ENCODE measurements at places on chromosomes 1 and 21.
A peak's percentile ranks its signal among the peaks of the same experiment; 100 is the strongest.

GRCh38 chr1:6246497-6247467 is 2.8 kb downstream of the HES3 start:
- H3K27ac ChIP-seq, result no peak overlapping the region
- DNase-seq, result peak; percentile 89
- H3K4me3 ChIP-seq, result no peak overlapping the region
- H3K36me3 ChIP-seq, result no peaks in the 10 kb centered on the region

GRCh38 chr1:91513160-91513559 is 12.5 kb downstream of the CDC7 start:
- no peaks in the 10 kb centered on the region for H3K4me1 ChIP-seq
- no peak overlapping the region for H3K4me3 ChIP-seq
- no peak overlapping the region for H3K27ac ChIP-seq
- no peak for DNase-seq

DNA sequence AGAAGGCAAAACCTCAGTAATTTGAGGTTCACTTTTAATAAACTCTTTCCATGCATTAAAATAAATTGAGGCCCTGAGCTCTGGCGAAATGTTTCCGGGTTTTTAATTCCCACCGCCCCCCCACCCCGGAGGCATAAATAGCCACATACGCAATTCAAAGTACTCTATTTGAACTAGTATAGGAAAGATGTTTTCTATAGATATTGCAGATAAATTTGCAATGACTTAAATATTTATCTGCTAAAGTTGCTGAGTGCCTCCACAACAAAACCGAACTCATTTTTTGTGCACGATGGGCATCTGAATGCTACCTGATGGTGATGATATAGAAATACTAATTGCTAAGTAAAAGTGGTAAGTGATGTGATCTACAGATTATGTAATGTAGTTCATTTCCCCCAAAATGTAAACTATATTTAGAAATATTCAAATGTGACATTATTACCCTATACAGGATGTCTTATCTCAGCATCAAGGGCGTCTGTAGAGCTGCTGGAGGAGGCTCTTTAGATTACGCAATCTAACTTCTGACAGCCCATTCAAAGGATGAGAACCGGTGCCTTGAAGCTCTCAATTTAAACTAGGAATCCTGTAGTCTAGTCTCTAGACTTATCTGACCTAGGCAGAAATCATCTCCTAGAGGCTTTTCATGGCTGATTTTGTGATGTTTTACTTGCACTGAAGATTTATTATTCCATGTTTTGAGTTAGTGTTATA is 8.5 kb downstream of the IRF2BP2 start:
- no peak for DNase-seq
- H3K4me3 ChIP-seq, result no peak overlapping the region
- no peaks in the 10 kb centered on the region for H3K36me3 ChIP-seq
- H3K27ac ChIP-seq, result peak overlapping the region; percentile 94
- H3K4me1 ChIP-seq, result peaks cover 4% of the 10 kb centered on the region
- no peaks in the 10 kb centered on the region for H3K27me3 ChIP-seq

DNA sequence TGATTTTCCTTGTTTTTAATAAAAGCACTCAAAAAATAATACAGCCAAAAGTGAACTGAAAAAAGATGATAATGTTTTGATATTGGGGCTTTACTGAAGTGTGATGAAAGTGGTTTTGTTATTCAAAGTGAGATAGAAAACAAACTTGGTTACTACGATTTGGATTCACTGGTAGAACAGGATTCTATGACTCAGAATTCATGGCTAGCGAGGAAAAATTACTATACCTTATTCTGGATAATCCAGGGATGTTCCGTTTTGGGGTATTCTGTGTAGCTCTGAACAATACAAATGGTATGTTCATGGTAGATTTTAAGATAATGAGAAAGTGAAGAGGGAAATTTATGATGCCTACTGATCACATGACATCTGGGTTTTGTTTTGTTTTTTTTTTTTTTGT is 117.7 kb downstream of the NRDC start:
- no peaks in the 10 kb centered on the region for H3K27me3 ChIP-seq
- no peak for DNase-seq
- no peaks in the 10 kb centered on the region for H3K36me3 ChIP-seq
- no peaks in the 10 kb centered on the region for H3K4me1 ChIP-seq

DNA sequence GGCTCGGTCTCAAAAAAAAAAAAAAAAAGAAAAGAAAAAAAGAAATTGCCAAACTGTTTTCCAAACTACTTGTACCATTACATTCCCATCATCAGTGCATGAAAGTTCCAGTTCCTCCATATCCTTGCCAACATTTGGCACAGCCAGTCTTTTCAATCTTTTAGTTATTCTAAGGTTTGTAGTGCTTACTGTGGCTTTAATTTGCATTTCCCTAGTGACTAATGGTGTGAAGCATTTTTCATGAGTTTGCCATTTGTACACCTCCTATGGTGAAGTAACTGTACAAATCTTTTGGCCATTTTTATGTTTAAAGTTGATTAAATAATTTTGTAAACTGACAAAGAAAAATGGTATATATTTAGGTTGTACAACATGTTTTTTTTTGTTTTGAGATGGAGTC is 70.7 kb downstream of the DEGS1 start:
- no peak overlapping the region for H3K4me3 ChIP-seq
- H3K27me3 ChIP-seq, result no peaks in the 10 kb centered on the region
- H3K27ac ChIP-seq, result no peak overlapping the region
- no peaks in the 10 kb centered on the region for H3K4me1 ChIP-seq
- no peak for DNase-seq
- no peaks in the 10 kb centered on the region for H3K36me3 ChIP-seq

- peak; percentile 19 for DNase-seq
- H3K27me3 ChIP-seq, result no peaks in the 10 kb centered on the region
- no peak overlapping the region for H3K4me3 ChIP-seq
- H3K4me1 ChIP-seq, result peaks cover 11% of the 10 kb centered on the region
- H3K36me3 ChIP-seq, result no peaks in the 10 kb centered on the region
- peak overlapping the region; percentile 31 for H3K27ac ChIP-seq
Observed at GRCh38 chr1:43441166-43441893, 12.4 kb downstream of the HYI start.

All from ovary (tissue), 10 donors.